Renal cortical epithelial cell (primary cell): ENCODE measurements at places on chromosomes 4 and X. TPM values are rescaled to one million over a fixed set of nuclear protein-coding genes. Genes with fewer than 3 reads are reported as not detected.
A peak's percentile ranks its signal among the peaks of the same experiment; 100 is the strongest.

- no peak for DNase-seq
Measured at GRCh38 chr4:24973404-24973746, 57.4 kb downstream of the LGI2 start.

GRCh38 chr4:110224812-110225211, 26.4 kb upstream of the ELOVL6 start:
- DNase-seq: no peak

- DNase-seq: peak; percentile 57
Measured at GRCh38 chrX:109684136-109684535, 48.9 kb downstream of the ACSL4 start.

GRCh38 chrX:41556958-41557357, 109.8 kb downstream of the NYX start:
- DNase-seq: no peak

DNA sequence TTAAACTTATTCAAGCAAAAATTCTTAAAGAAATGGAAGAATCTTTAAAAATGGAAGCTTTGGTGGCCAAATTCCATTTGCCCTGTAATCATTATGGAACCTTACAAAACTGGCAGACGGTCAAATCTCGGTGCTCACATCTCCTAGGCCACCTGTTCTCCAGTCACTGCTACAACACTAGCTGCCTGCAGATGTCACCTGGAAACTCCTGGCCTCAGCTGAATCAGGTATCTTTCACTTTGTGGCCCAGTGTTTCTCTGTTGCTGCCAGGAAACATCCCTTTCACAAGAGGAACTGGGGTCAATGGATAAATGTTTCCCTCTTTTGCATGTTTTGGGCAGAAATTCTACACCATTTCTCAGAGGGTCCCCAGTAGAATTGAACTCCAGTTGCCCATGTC, 4.2 kb upstream of the CXCL3 start:
- DNase-seq: no peak

GRCh38 chr4:2946812-2947600, 16.2 kb downstream of the NOP14 start:
- DNase-seq: no peak

GRCh38 chr4:113760094-113760794, 1.3 kb downstream of the CAMK2D start:
- peak; percentile 50 for DNase-seq

DNA sequence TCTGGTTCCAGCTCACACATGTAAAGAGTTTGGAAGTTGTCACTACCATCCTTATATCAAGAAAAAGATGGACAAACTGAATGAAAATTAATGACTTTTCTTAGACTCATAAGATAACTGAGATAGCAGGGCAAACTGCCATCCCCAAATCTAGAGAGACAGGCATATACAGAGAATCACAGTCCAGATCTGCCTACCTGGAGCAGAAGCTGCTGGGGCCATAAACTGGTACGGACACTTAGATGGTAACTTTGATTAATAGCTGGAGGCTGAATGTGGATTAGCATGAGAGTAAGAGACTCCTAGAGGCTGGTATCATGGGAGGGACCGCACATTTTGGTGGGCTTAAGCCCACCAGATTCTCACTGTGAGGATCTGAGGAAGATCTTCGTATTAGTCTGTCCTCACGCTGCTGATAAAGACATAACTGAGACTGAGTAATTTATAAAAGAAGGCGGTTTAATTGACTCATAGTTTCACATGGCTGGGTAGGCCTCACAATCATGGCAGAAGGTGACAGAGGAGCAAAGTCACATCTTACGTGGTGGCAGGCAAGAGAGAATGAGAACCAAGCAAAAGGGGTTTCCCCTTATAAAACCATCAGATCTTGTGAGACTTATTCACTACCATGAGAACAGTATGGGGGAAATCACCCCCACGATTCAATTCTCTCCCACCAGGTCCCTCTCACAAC, 10.8 kb upstream of the POLA1 start:
- no peak for DNase-seq

- no peak for DNase-seq
Measured at GRCh38 chr4:6198768-6199421, 1.5 kb downstream of the JAKMIP1 start.

DNA sequence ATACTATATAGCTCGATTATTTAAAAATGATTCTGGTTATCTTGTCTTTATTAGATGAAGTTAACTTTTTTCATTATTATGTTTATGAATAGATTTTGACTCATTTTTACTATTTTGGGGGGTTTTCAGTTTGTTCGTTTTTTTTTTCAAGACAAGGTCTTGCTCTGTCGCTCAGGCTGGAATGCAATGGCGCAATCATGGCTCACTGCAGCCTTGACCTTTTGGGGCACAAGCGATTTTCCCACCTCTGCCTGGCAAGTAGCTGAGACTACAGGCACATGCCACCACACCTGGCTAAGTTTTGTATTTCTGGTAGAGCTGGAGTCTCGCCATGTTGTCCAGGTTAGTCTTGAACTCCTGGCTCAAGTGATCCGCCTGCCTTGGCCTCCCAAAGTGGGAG, 24.9 kb upstream of the FOXR2 start:
- peak; percentile 0 for DNase-seq

DNA sequence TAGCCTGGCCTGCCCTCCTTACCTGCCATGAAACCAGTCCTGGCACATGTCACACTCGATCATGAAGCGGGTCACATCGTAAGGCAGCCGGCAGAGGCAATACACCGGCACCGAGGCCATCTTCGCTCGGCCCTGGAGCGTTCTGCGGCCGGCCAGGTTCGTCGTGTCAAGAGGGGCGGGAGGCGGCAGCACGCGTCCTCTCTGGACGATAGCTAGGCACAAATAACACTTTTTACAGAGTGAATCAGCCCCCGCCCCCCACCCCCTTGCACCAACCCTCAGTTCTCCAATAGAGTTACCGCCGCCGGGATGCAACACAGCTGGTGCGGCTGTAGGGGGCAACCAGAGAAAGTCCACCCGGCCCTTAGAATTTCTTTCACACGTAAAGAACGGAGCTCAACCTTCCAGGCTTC, 1.7 kb downstream of the PHF8 start:
- DNase-seq: peak; percentile 48

DNA sequence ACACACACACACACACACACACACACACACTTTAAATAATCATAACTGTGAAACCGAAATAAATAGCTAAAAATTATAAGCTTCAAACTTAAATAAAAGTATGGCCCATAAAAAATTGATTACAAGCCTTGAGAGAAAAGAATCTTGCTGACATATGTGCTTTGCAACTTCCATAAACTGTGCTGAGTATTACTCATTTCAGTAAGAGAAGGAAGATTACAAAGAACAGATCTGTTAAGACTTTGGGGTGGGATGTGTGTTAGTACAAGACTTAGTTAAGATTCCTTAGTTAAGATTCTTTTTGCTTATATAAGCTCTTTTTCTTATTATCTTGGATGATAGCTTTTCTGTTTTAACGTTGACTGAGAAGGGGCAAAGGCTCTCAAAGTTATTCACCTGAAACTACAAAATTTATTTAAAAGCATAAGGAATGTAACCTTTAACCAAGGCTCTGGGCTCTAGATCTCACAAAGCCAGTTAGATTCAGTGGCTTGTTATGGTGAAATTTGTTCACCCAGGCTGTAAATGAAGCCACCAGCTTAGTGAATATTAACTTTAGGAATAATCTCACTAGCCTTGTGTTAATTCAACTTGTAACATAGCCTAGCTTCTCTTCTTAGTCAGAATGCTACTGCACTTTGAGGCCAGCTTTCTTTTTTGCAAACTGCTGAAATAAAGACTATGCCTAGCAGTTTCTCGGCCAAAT, 58.2 kb downstream of the ARSJ start:
- peak; percentile 91 for DNase-seq

DNA sequence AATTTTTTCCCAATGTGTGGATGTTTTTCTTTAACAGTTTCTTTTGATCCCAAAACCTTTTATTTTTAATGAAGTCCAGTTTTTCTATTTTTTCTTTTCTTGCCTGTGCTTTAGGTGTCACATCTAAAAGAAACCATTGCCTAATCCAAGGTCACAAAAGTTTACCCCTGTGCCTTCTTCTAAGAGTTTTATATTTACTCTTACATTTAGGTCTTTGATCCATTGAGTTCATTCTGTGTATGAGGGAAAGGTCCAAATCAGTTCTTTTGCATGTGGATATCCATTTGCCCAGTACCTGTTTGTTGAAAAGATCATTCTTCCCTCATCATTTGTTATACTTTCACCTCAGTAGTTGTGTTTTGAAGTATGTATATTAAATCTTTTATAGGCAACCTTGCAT, 13.0 kb downstream of the LRP2BP start:
- DNase-seq: no peak

GRCh38 chr4:26985873-26986272, 125.2 kb downstream of the STIM2 start:
- DNase-seq: peak; percentile 22

- DNase-seq: no peak
Measured at GRCh38 chr4:174122705-174123104, 160.8 kb downstream of the FBXO8 start.

- DNase-seq: peak; percentile 10
Measured at GRCh38 chrX:70132877-70133302, 357 bp upstream of the IGBP1 start.

DNA sequence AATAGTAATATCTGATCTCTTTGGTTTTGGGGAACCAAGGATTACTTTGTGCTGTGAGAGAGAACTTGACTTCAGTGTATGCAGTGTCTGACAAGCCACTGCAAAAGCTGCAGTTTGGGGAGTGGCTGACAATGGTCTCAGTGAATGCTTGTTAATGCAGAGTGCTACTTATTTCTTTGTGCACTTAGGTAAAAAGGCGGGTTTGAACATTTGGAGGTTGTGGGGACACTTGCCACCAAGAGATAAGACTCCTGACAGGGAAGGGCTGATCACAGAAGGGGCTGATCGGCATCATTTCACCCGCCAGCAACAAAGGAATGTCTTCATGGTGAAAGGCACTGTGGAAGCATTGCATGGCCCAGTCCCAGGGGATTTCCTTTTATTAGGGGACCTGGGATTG, 28.6 kb upstream of the USP46 start:
- DNase-seq: no peak

- DNase-seq: no peak
Measured at GRCh38 chr4:118846979-118847378, 11.1 kb upstream of the SEC24D start.

- DNase-seq: peak; percentile 68
Measured at GRCh38 chr4:176271749-176272148, 2.7 kb upstream of the ASB5 start.

GRCh38 chr4:5823542-5824211, 69.2 kb downstream of the CRMP1 start:
- DNase-seq: no peak

DNA sequence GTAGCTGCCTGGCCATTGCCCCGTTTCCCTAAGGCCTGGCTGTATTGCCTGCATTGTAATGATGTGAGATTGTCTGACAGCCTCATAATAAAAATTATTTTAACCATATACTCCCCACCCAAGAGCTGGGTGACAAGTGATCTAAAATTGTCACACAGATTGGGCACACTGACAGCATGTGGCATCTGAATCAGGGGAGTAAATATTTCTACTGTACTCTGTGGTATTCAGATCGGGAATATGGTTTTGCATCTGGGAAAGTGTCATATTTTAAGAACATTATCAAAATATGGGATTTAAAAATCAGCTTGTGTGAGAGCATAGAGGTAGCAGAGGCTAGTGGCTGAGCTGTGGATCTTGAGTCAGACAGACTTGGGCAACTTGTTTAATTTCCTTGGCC, 135.8 kb upstream of the PDLIM3 start:
- DNase-seq: no peak

GRCh38 chrX:40853004-40853815, 117.9 kb upstream of the MED14 start:
- no peak for DNase-seq

Gene LANCL3
- under 0.01 and 0.20 TPM in 2 replicates for total RNA-seq

Gene ARHGAP36
- 0.15 TPM in 1 of 2 replicates, not detected in the other for total RNA-seq

Gene MAGED4
- total RNA-seq: 31.8 and 42.3 TPM in 2 replicates

Gene BST1
- total RNA-seq: 0.70 and 8.7 TPM in 2 replicates

Gene NHSL2
- total RNA-seq: under 0.01 and 0.45 TPM in 2 replicates

Gene SMIM20
- 28.3 and 39.2 TPM in 2 replicates for total RNA-seq

Gene F8A1
- 4.0 and 8.8 TPM in 2 replicates for total RNA-seq

Gene IL2
- total RNA-seq: not detected in 2 replicates

Gene GPC4
- total RNA-seq: 19.4 and 80.6 TPM in 2 replicates

Gene ZNF630
- 1.7 TPM in 2 replicates for total RNA-seq

Gene CLGN
- 2.0 and 4.7 TPM in 2 replicates for total RNA-seq
